Right lobe of liver (tissue), 6 donors: ENCODE measurements at places on chromosomes 13 and 19. TPM values are rescaled to one million over a fixed set of nuclear protein-coding genes. Genes with fewer than 3 reads are reported as not detected.

- no peak overlapping the region for H3K4me3 ChIP-seq
- no peaks in the 10 kb centered on the region for H3K4me1 ChIP-seq
- DNase-seq, result no peak
- H3K36me3 ChIP-seq, result no peaks in the 10 kb centered on the region
- no peak overlapping the region for H3K27ac ChIP-seq
Observed at GRCh38 chr13:50721672-50721992, 121.9 kb downstream of the DLEU7 start.

GRCh38 chr19:5246554-5247155 is 94.0 kb downstream of the PTPRS start:
- no peak overlapping the region for H3K27ac ChIP-seq
- no peaks in the 10 kb centered on the region for H3K4me1 ChIP-seq
- no peak for DNase-seq
- no peaks in the 10 kb centered on the region for H3K27me3 ChIP-seq
- H3K4me3 ChIP-seq, result no peak overlapping the region

DNA sequence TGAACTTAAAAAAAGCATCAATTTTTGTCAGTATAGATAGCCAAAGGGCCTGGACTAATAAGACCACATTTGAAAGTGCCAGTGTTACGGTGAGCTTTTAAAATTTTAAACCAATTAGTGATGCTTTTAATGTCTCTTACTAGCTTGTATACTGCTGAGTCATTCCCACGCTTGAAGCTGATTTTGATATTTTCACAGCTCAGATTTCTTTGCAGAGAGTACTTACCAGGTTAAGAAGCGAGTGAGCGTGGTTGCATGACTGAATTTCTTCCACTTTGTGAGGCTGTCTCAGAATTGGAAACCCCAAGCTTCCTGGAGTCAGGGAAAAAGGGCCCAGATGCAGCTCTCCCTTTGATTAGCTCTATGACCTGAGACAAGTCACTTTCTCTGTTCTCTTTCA is 74.5 kb upstream of the NBEA start:
- H3K27ac ChIP-seq, result no peak overlapping the region
- H3K4me1 ChIP-seq, result no peaks in the 10 kb centered on the region
- no peaks in the 10 kb centered on the region for H3K36me3 ChIP-seq
- H3K27me3 ChIP-seq, result no peaks in the 10 kb centered on the region
- no peak for DNase-seq

DNA sequence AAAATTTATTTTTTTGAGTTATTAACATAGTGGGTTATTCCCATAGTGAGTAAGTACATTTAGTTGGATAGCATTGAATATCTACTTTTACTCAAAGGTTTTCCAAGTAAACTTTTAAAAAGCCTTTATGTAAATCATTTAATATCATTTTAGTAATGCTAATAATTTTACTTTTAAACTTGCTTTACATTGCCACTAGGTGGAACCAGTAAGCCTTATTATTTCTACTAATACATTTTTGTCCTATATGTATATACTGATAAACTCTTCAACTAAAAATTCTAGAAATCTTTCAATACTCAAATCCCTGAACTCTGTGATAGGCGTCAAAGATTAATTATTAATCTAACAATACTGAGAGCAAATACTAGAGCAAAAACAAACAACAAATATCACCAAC is 1709.2 kb upstream of the PCDH20 start:
- H3K27ac ChIP-seq, result no peak overlapping the region
- no peak overlapping the region for H3K4me3 ChIP-seq
- H3K27me3 ChIP-seq, result no peaks in the 10 kb centered on the region
- no peaks in the 10 kb centered on the region for H3K36me3 ChIP-seq

DNA sequence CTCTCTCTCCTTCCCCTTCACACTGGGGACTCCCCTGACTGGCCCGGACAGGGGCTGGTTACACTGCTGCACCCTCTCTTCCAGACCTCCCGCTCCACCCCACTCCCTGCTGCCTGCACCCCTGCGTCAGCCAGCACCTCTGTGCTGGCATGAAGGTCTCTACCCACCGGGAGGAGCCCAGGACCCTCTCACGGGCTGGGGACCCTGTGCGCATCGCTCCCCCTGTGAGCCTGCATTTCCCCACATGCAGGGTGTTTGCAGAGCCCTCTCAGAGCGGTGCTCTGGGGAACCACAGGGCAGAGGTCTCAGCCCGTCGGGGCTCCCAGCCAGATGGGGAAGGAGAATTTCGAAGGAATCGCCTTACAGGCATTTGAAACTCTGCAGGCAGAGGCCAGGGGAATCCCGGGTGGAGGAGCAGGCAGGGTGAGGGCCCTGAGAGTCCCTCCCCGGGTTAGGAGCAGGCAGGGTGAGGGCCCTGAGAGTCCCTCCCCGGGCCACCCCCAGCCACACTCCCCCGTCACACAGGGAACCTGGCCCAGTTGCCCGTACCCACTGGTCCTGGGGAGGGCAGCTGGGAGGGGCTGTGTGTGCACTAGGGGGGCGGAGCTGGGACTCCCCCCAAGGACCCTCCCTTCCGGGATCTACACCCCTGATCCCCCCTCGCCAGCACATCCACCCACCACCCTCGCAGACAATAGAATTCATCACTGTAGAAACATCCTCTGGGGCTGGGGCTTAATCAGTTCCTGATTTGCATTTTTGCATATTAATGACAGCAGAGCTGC is 16.3 kb upstream of the TCF3 start:
- H3K27ac ChIP-seq, result no peak overlapping the region
- no peaks in the 10 kb centered on the region for H3K36me3 ChIP-seq
- DNase-seq, result no peak
- H3K4me1 ChIP-seq, result no peaks in the 10 kb centered on the region

GRCh38 chr19:33236696-33237390 is 11.2 kb upstream of the SLC7A10 start:
- no peaks in the 10 kb centered on the region for H3K36me3 ChIP-seq
- no peak for DNase-seq
- H3K4me1 ChIP-seq, result no peaks in the 10 kb centered on the region
- no peak overlapping the region for H3K27ac ChIP-seq
- H3K4me3 ChIP-seq, result no peak overlapping the region
- no peaks in the 10 kb centered on the region for H3K27me3 ChIP-seq

GRCh38 chr13:29948244-29948643 is 97.8 kb upstream of the UBL3 start:
- H3K36me3 ChIP-seq, result no peaks in the 10 kb centered on the region
- H3K4me1 ChIP-seq, result no peaks in the 10 kb centered on the region
- no peak for DNase-seq
- no peak overlapping the region for H3K4me3 ChIP-seq
- no peaks in the 10 kb centered on the region for H3K27me3 ChIP-seq

GRCh38 chr13:48731957-48732569 is 78.3 kb downstream of the CYSLTR2 start:
- H3K27me3 ChIP-seq, result no peaks in the 10 kb centered on the region
- no peak overlapping the region for H3K27ac ChIP-seq
- peak; percentile 60 for DNase-seq

- H3K4me3 ChIP-seq, result no peak overlapping the region
- DNase-seq, result no peak
- no peak overlapping the region for H3K27ac ChIP-seq
- no peaks in the 10 kb centered on the region for H3K36me3 ChIP-seq
Observed at GRCh38 chr13:38135592-38135991, 214.1 kb upstream of the UFM1 start.

DNA sequence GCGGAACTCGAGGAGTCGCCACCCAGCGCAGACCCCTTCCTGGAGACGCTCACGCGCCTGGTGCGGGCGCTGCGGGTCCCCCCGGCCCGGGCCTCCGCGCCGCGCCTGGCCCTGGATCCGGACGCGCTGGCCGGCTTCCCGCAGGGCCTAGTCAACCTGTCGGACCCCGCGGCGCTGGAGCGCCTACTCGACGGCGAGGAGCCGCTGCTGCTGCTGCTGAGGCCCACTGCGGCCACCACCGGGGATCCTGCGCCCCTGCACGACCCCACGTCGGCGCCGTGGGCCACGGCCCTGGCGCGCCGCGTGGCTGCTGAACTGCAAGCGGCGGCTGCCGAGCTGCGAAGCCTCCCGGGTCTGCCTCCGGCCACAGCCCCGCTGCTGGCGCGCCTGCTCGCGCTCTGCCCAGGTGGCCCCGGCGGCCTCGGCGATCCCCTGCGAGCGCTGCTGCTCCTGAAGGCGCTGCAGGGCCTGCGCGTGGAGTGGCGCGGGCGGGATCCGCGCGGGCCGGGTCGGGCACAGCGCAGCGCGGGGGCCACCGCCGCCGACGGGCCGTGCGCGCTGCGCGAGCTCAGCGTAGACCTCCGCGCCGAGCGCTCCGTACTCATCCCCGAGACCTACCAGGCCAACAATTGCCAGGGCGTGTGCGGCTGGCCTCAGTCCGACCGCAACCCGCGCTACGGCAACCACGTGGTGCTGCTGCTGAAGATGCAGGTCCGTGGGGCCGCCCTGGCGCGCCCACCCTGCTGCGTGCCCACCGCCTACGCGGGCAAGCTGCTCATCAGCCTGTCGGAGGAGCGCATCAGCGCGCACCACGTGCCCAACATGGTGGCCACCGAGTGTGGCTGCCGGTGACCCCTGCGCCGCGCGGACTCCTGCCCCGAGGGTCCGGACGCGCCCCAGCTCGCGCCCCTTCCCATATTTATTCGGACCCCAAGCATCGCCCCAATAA is 2.3 kb downstream of the AMH start:
- no peak overlapping the region for H3K4me3 ChIP-seq
- no peak overlapping the region for H3K27ac ChIP-seq
- DNase-seq, result no peak

DNA sequence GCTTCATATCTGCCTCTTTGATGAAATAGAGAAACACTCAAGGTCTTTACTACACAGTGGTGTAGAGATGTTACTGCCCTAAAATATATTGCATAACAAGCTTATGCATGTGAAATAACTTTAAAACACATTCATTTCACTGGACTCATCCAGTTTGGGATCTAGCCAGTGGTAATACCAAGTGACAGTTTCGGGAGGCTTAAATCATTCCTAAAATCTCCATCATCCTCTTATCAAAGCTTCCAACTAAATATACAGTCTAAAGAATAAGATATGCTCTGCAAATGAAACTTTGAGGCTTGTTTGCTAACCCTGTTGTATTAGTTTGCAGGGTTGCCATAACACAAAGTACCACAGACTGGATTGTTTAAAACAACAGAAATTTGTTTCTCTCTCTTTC is 52.8 kb downstream of the THSD1 start:
- no peak for DNase-seq
- H3K27ac ChIP-seq, result no peak overlapping the region
- no peaks in the 10 kb centered on the region for H3K36me3 ChIP-seq
- H3K27me3 ChIP-seq, result no peaks in the 10 kb centered on the region
- H3K4me3 ChIP-seq, result no peak overlapping the region
- H3K4me1 ChIP-seq, result no peaks in the 10 kb centered on the region

- peaks cover 7% of the 10 kb centered on the region for H3K4me1 ChIP-seq
- H3K4me3 ChIP-seq, result no peak overlapping the region
Observed at GRCh38 chr13:42312817-42313431, 41.0 kb downstream of the AKAP11 start.

DNA sequence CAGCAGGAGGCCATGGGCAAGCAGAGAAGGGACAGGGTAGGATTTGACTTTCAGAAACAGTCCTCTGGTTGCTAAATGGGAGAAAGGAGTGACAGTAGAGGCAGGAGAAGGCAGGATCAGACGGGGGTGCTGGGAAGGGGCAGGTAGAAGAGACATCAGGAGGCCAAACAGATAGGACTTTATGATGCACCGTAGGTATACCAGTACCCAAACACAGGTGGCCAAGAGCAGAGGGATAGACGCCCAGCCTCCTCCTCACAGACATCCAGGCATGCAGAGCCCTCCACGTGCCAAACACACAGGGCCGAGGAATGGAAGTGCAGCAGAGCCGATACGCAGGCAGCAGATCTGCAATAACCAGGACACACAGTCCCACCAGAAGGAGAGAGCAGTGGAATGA is 1.3 kb upstream of the AXL start:
- H3K27me3 ChIP-seq, result no peaks in the 10 kb centered on the region
- no peaks in the 10 kb centered on the region for H3K4me1 ChIP-seq
- no peak overlapping the region for H3K4me3 ChIP-seq
- no peak overlapping the region for H3K27ac ChIP-seq
- DNase-seq, result no peak

DNA sequence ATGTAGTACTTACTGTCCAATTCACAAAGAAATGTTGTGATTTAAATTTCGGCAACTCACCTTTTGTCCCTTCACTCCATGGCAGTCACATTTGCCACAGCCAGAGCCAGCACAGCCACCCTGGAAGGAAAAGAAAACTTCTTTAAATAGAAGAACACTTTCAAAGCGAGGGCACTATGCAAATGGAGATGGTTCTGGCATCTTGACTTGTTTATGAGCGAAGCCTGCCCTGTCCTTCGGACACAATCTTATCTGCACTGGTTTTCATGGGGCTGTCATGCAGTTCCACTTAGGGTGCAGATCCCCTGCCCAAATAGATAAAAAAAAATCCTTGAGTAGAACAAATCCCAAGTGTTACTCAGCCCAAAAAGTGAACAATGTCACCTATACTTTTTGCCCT is 64.3 kb downstream of the COL4A1 start:
- DNase-seq, result no peak
- H3K27me3 ChIP-seq, result no peaks in the 10 kb centered on the region
- no peaks in the 10 kb centered on the region for H3K4me1 ChIP-seq
- H3K27ac ChIP-seq, result no peak overlapping the region
- no peak overlapping the region for H3K4me3 ChIP-seq

GRCh38 chr13:60312851-60313505 is 84.0 kb upstream of the TDRD3 start:
- no peak overlapping the region for H3K27ac ChIP-seq
- H3K27me3 ChIP-seq, result no peaks in the 10 kb centered on the region
- H3K36me3 ChIP-seq, result no peaks in the 10 kb centered on the region
- DNase-seq, result no peak

GRCh38 chr19:16349551-16350152 is 25.0 kb downstream of the KLF2 start:
- H3K36me3 ChIP-seq, result no peaks in the 10 kb centered on the region
- no peaks in the 10 kb centered on the region for H3K27me3 ChIP-seq
- no peak overlapping the region for H3K27ac ChIP-seq
- H3K4me3 ChIP-seq, result no peak overlapping the region
- peaks cover 7% of the 10 kb centered on the region for H3K4me1 ChIP-seq

GRCh38 chr19:7480222-7480969 is 8.4 kb downstream of the PEX11G start:
- no peak overlapping the region for H3K4me3 ChIP-seq
- H3K27me3 ChIP-seq, result no peaks in the 10 kb centered on the region
- no peak for DNase-seq
- no peaks in the 10 kb centered on the region for H3K4me1 ChIP-seq
- no peaks in the 10 kb centered on the region for H3K36me3 ChIP-seq

GRCh38 chr19:32324631-32325285 is 20.7 kb upstream of the ZNF507 start:
- H3K4me3 ChIP-seq, result no peak overlapping the region
- no peak for DNase-seq
- H3K4me1 ChIP-seq, result no peaks in the 10 kb centered on the region
- no peaks in the 10 kb centered on the region for H3K36me3 ChIP-seq
- no peaks in the 10 kb centered on the region for H3K27me3 ChIP-seq

- H3K27ac ChIP-seq, result no peak overlapping the region
- no peaks in the 10 kb centered on the region for H3K27me3 ChIP-seq
- DNase-seq, result no peak
- H3K4me1 ChIP-seq, result no peaks in the 10 kb centered on the region
Observed at GRCh38 chr13:25752957-25753551, 298.8 kb downstream of the SHISA2 start.

- H3K36me3 ChIP-seq, result no peaks in the 10 kb centered on the region
- H3K4me1 ChIP-seq, result no peaks in the 10 kb centered on the region
- no peaks in the 10 kb centered on the region for H3K27me3 ChIP-seq
Observed at GRCh38 chr13:20363603-20364002, 131.5 kb upstream of the GJB6 start.

ANGPTL8 gene
- 287 TPM for total RNA-seq

STXBP2 gene
- total RNA-seq, result 40.1 TPM

C1QTNF9B gene
- total RNA-seq, result 0.42 TPM

ERICH4 gene
- total RNA-seq, result not detected

CELF5 gene
- 0.11 TPM for total RNA-seq

FBXO27 gene
- total RNA-seq, result 8.5 TPM
